ENCODE measurements at places on chromosomes 12 and 14.

GRCh38 chr12:114396153-114396868, 9.6 kb downstream of the TBX5 start:
- DNase-seq: no peak

DNA sequence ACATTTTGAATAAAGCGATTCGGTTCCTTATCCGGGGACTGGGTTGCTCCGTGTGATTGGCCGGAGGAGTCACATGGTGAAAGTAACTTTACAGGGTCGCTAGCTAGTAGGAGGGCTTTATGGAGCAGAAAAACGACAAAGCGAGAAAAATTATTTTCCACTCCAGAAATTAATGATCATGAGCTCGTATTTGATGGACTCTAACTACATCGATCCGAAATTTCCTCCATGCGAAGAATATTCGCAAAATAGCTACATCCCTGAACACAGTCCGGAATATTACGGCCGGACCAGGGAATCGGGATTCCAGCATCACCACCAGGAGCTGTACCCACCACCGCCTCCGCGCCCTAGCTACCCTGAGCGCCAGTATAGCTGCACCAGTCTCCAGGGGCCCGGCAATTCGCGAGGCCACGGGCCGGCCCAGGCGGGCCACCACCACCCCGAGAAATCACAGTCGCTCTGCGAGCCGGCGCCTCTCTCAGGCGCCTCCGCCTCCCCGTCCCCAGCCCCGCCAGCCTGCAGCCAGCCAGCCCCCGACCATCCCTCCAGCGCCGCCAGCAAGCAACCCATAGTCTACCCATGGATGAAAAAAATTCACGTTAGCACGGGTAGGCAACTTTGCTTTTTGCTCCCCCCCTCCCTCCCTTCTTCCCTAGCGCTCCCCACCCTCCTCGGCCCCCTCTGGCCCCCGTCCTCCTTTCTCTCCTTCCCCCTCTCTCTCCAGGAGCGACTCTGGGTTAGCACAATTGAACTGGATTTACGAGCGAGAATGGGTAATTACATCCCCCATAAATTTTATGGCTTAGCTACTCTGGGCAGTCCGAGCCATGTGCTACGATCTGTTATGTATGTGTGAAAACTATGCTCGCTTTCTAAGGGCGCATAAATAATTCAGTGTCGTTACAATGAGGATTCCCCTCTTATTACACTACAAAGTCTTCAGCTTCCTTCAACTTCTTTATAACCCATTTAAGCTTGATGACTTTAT, at the start of gene HOXC4:
Gene HOXC4 (plus strand): TSS at position 85 of the 991 bp plus-strand sequence. CDS start 88 bp downstream, at position 173.
- DNase-seq: no peak

DNA sequence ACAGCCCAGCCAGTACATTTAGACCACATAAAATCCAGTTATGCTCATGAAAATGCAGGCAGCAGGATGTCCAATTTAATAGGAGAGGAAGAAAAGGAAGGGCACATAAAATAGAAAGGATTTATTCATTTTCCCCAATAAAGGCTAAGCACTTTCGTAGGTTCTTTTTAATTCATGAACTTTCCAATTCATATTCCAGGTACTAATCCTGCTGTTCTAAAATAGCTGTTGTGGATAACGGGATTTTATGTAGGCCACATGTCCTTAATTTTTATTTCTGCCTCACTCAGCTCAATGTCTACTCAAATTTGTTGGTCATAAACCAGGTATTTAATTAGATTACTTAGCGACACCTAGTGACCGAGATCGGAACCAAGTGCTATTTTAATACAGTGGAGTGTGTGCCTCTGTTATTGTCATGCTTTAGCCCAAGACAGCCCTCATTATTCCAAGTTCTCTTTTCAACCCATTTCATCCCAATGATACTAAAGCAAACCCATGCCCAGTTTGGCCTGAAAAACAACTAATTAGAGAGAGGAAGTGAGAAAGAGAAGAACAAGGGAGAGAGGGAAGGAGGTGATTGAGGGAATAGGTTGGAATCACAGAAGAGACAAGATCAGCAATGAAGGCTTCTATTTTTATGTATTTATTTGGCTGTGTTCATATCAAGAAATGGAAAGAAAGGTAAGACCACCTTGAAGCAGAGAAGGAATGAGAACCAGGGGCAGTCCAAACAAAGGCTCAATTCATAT, 45.9 kb upstream of the IFNG-AS1 start:
- peak; percentile 37 for DNase-seq

- peak; percentile 58 for DNase-seq
Measured at GRCh38 chr12:45726603-45727300, 2.8 kb upstream of the ARID2 start.

DNA sequence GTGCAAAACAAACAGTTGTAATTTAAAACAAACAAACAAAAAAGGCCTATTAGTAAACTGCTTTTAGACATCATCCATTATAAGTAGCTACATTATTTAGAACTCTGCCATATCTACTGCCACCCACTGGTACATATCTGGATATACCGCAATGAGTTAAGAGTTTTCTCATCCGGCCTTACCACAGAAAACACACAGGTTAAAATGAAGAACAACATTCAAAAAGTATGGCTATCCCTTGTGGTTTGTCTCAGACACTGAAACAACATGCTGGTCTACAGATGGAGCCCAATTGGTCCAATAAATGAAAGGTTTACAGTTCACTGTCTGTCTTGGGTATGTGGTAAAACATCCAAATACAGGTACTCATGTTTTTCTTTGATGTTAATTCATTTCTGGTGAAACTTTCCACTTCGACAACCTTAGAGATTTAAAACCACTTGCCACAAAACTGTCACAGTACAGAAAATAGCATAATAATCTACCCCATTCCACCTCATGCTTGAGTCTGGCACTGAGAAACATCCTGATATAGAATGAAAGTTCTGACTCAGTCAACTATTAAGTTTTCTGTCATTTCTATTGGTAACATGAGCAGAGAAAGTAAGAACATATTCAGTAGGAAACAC, 354.3 kb downstream of the CEP128 start:
- DNase-seq: no peak

DNA sequence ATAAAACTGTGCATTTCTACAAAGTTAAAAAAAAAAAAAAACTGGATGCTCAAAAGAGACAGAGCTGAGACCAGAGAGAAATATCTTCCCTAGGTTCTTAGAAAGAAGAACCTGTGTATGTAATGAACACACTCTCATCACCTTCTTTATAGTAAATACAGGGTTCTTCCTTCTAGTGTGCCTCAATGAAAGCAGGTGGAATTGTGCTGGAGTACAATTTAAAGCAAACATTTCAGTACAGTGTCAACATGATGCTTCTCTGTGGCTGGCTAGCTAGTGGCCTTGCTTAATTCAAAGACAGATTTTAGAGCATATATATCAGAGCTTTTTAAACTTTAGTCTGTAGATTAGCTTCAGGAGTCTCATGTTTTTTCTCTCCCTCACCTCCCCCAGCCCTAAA, 249.8 kb upstream of the ARHGAP5 start:
- DNase-seq: no peak

DNA sequence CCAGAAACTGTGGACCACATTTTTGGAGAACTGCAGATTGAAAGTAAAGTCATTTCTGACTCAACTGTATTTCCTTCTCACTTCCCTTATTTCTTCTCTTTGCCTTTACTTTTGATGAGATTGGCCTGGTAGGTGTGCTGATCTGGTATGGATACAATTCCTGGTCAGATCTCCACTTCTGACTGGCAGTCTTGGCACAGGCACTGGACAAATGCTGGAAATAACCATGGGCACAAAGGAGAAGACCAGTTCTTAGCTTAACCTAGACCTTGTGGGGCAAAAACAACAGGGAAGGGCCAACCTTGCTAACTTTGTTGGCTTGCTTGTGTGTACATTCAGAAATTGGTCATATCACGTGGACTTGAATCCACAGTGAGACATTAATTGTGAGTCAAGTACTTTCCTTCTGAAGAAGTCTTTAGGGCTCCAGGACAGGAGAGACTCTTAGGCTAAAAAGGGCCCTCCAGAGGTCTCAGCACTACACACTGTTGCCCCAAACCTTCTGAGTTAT, 75.0 kb downstream of the DIP2B start:
- DNase-seq: no peak

- DNase-seq: no peak
Measured at GRCh38 chr12:3950714-3951320, 77.6 kb upstream of the PARP11 start.

DNA sequence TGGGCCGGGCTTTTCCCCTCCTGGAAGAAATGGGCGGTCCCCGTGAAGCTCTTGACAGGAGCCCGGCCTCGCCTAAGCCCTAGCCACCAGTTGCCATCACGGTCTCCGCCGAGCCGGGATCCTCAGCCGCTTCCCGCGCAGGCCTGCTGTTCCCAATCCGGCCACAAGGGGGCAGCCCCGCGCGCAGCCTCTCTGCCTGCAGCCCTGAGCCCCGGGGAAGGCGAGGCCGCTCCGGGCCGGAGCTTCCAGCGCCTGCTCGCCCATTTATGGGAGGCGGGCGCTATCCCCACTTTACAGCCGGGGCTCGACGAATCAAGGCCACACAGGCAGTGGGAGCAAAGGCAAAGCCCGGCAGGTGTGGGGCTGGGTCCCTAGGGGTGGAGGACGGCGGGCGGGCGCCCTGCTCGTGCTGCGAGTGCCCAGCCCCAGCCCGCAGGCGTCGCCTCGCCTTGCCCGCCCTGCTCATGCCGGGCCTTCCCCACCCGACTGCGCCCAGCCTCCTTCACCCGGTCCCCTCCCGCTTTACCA, 61.5 kb downstream of the LGMN start:
- peak; percentile 85 for DNase-seq

GRCh38 chr14:79178719-79179118, 1008.5 kb downstream of the NRXN3 start:
- no peak for DNase-seq

DNA sequence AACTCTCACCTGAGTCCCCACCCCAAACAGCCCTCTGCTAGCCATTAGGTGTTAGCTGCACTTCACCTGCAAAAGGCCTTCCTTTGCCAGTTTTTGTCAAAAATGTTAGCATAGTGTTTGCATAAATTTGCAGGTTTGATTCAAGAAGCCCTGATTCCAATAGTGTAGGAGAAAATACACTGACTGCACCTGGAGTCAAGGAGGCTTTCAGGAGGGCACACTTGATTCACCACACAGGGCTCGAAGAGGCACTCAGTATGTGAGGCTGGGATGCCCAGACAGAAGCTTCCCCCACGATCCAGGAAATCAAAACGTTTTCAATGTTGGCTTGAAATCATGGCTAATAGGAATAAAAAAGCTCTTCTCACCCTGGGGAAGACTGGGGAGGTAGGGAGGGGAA, 40.5 kb upstream of the DDX11 start:
- no peak for DNase-seq

- no peak for DNase-seq
Measured at GRCh38 chr14:22506378-22506710, 82.7 kb downstream of the DAD1 start.

- DNase-seq: no peak
Measured at GRCh38 chr14:20794644-20795369, 7.8 kb downstream of the RNASE1 start.

- no peak for DNase-seq
Measured at GRCh38 chr12:55729819-55730818, 1.3 kb upstream of the CD63 start.

DNA sequence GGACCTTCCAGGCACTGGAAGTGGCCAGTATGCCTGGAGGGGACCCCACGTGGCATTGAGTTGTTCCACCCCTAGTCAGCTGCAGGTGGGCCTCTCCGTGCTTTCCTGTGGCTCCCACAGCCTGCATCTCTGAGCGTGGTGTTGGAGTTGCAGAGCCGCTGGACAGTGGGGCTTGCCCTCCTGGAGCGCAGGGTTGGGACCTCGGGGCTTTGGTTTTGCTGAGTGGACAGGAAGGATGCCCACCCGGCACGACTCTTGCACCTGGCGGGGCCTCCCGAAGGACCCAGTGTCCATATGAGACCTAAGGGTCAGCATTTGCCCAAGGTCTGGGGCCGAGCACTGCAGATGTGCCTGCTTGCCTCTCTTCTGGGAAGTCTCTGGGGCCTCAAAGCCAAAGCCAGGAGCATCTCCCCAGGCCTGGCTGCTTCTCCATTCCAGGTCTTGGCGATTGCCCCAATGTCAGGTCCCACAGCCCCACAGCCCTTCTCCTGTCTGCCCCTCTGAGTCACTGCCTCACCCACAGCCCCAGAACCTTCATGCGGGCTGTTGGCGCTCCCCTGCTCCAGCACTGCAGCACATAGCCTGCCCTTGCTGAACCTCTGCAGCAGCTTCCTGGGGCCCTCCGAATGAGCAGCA, 1.5 kb downstream of the PACS2 start:
- no peak for DNase-seq

GRCh38 chr14:27553790-27554189, 956.0 kb upstream of the NOVA1 start:
- DNase-seq: no peak

- DNase-seq: no peak
Measured at GRCh38 chr12:96434107-96434506, 33.9 kb upstream of the CDK17 start.
